Activated CD8-positive, alpha-beta T cell treated with anti-CD3 and anti-CD28 coated beads for 36 hours (primary cell): ENCODE measurements at places on chromosomes 12 and 14.

GRCh38 chr14:34302654-34303053, 159.4 kb downstream of the SPTSSA start:
- no peak for DNase-seq

- no peak for DNase-seq
These were observed 273.6 kb upstream of the PWP1 start for GRCh38 chr12:107411792-107412535.

DNA sequence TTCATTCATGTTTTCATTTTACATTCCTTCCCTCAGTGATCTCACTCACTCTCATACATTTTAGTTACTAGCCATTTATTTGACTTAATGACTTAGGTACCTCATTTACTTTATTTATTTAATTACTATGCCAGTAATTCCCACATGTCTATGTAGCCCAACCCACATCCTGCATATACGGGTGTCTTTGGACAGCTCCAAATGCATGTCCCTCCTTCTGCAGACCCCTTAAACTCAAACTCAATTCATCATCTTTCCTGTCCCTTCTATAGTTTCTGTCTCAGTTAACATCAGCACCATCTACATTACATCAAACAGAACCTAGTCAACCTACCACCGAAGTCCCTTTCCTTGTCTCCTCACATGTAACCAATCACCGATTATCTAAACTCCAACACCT, 2.8 kb downstream of the CLEC1A start:
- no peak for DNase-seq

DNA sequence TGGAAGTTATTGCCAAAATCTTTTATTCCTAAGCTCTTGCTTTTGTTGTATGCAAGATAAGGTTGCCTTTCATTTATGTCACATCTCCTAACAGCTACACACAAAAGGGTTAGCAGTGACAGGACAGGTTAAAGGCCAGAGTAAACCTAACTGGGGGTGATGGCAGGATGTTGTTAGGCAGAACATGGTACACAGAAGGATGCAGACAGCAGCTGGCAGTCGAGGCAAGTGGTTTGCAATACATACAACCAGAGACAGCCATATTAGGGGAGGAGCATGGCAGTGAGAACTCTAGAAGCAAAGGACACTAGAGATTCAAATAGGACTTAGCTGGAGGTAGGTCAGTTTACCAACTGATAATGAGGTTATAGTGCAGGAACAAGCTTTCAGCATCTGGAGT, 2.7 kb upstream of the ABCD2 start:
- peak; percentile 41 for DNase-seq

DNA sequence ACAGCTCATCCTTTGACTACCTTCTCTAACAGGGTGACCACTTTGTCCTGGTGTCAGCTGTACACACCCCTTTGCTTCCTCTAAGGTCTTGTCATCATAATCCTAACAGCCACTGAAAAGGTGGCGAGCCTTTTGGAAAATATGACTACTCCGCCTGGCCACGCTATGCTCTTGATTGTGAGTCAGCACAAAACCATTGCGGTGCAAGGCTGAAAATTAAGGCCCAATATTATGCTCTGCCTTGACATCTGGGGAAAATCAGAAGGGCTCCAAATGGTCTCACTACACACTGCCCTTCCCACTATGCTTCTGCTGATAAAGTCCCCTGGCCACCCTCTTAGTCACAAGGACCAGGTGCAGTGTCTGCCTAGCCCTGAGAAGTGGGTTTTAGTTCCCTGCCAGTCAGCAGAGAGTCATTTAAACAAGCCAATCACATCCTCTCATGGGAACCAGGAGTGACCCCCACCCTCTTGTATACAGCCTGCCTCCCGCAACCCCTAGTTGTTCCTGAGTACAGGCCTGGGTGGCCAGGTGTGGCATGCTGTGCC, 34.3 kb downstream of the FGD6 start:
- DNase-seq, result peak; percentile 36

DNA sequence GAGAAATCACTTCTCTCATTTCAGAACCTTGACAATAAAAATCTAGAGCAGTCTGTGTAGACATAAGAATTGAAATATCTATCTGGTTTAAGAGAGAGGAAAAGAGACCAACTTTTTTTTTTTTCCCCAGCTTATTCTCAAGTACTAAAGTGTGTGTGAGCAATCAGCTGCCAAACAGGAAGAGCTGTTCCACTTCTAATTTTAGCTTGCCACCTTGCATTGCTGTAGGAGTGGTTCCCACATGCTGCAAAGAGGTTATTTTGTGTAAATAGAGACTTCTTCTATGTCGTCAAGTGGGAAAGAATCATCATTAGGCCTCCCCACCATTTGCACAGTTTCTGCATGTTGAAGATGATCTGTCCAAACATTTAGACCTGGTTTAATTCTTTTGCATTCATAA, 142.6 kb downstream of the NPAS3 start:
- DNase-seq, result no peak

DNA sequence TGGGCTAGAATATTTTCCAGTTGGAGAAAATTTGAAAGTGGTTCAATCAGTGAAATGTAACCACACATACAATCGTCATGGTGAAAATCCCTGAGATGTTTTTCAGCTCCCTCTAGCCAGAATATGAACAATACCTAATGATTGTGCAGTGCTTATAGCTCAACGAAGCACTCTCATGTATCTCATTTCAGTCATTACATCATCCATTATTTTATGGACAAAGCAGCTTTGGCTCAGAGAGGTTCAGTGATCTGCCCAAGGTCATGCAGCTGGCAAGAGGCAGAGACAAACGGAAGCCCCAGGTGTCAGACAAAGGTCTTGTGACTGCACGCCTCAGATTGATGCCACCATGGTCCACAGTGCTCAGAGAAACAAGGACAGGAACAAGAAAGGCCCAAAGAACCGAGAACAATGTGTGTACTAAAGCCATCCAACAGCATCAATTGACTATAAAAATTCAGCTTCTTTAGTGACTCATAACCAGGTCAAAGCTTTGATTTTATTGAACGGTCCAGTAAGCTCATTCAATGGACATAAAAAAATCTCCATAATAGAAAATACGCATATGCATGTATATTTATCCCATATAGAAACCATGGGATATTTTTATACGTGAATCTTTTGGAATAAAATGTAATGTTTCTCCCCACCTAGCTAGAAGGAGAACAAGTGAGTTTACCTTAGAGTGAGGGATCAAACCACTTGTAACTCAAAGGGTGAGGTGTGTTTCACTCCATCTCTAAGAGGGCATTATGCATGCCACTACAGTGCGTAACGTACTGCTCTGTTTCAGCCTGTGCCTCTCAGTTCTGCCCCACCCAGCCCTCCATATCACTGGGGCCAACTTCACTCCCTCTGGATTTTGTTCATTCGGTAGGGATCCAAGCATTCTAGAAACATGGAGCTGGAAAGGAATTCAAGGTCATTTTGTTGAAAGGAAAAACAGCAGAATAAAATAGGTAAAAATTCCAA, 141.8 kb downstream of the GRIN2B start:
- no peak for DNase-seq

- no peak for DNase-seq
These were observed 65.5 kb upstream of the SLCO1C1 start for GRCh38 chr12:20629414-20630156.

- DNase-seq, result no peak
These were observed 71.3 kb upstream of the MANSC4 start for GRCh38 chr12:27851311-27851710.

DNA sequence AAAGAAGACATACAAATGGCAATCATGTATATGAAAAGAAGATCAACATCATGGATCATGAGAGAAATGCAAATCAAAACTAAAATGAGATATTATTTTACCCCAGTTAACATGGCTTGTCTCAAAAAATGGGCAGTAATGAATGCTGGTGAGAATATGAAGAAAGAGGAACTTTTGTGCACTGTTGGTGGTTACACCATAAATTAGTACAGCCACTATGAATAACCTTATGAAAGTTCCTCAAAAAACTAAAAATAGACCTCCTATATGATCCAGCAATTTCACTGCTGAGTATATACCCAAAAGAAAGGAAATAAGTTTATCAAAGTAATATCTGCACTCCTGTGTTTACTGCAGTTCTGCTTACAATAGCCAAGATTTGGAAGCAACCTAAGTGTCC, 151.7 kb downstream of the PDZRN4 start:
- no peak for DNase-seq

DNA sequence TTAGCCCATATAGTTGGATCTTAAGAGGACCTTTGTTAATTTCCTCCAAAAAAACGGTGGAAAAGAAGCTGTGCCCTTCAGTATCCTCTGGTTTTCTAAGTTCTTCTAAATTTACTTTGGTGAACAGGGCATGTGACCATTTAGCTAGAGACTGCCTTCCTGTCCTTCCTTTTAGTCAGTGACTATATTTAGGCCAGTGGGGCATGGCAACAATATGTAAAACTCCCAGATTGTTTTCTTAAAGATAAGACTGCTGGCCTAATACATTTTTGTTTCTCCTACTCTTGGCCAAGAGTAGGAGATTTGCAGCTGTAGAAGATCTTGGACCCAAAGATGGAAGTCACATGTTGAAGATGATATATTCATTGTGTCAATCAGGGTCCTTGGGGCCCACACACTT, 325.1 kb upstream of the DCN start:
- no peak for DNase-seq

GRCh38 chr12:107760207-107760808, 629 bp downstream of the PRDM4 start:
- DNase-seq, result peak; percentile 55

GRCh38 chr14:103109535-103110441, 13.5 kb upstream of the TNFAIP2 start:
- no peak for DNase-seq

DNA sequence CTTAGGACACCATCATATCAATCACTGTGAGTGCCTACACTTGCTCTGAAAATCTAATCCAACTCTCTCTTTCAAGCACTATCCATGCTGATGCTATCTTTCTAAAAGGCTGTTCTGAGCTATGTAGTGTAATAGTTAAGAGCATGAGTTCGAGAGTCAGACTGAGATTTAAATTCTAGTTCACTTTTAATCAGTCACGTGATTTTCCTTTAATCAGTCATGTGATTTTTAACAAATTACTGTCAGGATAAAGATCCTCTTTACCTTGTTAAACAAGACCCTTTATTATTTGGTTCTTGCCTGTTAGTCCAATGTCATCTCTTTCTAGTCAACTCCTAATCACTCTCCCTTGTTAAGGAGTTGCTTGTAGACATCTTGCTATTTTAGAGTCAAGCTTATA, 653.0 kb downstream of the RPL10L start:
- no peak for DNase-seq

- DNase-seq, result no peak
These were observed 94.5 kb downstream of the AACS start for GRCh38 chr12:125159702-125160101.

DNA sequence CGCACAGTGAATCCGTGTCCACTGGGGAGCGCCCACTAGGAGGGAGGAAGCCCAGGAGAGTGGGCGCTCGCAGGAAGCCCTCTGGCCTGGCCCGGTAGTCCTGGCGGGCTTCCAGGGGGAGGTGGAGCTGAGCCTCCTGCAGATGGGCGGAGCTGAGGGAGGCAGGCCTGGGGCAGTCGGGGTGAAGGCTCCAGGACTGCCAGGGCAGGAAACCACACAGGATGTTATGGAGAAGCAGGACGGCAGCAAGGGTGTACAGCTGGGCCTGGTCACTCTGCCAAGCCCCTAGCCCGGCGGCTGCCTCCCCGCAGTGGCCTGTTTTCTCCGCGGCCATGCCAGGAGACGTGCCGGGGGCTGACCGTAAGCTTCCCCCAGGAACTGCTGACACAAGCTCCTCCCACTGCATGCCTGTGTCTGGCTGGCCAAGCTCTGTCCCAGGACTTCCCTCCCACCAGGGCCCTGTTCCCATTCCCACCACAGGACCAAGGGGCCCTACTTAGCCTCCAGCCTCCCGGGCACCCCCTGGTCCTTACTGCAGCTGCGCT, 143.4 kb upstream of the C14orf180 start:
- DNase-seq, result no peak

DNA sequence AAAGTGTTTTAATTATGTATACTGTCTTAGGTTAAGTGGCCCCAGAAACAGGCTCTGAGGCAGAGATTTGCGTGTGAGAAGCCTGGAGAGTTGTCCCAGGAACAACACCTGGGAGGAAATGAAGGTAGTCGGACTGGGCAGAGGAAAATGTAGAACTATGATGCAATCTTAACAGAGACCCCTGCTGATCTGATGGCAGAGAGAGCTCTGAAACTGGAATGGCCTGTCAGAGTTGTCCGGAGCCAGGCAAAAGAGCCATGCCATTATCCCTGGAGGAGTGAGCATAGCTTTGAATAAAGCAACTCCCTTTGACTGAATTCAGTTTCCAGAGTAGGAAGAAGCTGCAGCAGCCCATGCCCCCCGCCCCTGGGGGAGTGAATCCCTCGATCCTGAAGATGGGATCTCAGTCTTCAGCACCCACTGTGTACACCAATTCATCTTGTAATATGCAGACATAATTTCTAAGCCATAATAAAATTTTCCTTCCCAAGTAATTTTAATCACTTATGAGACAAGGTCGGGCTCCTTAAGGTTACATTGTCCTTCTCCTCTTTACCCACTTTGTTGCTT, 264.8 kb downstream of the PDZRN4 start:
- no peak for DNase-seq
